ENCODE measurements at places on chromosomes 5 and 9.

- DNase-seq = peak; percentile 44
Observed at GRCh38 chr9:131773911-131774379, 34.1 kb upstream of the RAPGEF1 start.

GRCh38 chr9:127770583-127770904 lies 7.9 kb downstream of the SH2D3C start:
- DNase-seq = no peak

DNA sequence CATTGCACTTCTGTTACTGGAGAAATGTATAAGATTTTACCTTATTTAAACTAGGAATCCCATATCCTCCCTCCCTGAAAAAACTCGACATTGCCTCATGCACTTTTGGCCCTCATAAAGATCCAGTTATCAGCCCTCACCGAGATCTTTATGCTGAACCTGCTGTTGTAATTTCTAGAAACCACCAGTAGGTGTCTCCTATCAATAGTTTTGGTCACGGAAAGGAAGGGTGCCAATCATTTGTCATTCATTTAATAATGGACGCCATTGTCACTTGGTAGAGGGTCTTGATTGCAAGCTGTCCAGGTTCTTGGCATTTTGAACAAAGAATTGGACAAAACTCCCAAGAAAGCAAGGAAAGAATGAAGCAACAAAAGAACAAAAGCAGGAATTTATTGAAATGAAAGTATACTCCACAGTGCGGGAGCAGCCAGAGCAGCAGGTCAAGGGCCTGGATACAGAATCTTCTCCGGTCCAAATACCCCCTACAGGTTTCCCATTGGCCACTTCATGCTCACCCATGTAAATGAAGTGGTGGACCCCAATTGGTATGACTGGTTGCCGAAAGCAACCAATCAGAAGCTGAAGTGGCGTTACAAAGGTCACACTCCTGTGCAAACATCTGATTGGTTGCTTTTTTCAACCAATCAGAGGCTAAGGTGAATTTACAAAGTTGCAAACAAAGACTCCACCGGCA lies 524.3 kb downstream of the PSAT1 start:
- peak; percentile 43 for DNase-seq

DNA sequence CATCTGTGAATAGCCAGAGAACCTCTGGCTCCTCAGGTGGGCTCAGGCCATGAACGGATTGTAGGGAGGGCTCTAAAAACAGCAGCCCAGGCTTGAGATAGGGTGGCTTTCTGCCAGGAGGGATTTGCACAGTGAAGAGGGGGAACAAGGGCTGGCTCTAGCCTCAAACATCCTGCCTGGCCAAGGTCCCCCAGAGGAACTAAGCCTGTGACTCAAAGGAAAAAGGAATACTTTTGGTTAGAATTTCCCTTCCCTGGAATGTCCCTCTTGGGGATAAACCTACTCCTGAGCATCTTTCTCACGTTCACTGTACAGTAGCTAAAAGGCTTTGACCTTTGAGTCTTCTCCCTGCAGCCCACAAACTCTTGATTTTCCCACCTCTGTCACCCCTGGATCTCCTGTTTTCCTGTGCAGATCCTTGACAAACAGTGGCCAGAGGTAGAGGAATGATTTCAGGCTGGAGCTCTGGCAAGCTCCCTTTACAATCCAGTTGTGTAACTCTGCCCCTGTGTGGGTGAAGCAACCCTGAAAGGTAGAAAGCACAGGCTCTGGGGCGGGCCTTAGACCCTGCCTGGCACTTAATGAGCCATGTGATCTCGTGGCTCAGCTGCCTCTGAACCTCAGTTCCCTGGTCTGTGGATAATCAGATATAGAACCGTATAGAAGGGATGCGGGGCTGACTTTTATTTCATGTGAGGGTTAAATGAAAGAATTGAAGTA lies 17.4 kb downstream of the SEC61B start:
- DNase-seq = no peak

DNA sequence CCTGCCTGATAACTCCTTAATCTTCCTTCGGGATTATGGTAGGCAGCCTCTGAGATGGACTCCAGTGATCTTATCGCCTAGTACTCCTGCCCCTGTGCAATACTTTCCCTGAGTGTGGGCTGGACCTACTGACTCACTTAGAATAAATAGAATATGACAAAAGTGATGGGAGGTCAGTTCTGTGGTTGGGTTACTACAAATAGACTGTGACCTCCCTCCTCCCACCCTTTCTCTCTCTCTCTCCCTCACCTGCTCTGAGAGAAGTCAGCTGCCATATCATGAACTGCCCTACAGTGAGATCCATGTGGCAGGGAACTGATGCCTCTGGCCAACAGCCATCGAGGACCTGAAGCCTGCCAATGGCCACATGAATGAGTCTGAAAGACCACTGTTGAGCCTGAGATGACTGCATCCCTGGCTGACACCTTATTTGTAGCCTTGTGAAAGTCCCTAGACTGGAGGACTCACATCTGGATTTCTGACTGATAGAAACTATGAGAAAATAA lies 31.7 kb downstream of the NRG2 start:
- DNase-seq = no peak

GRCh38 chr5:96743065-96743768 lies 64.5 kb downstream of the ERAP1 start:
- no peak for DNase-seq

GRCh38 chr9:118643118-118643517 lies 726.1 kb downstream of the BRINP1 start:
- DNase-seq = no peak

GRCh38 chr5:38782180-38782835 lies 63.5 kb upstream of the OSMR start:
- DNase-seq = no peak

DNA sequence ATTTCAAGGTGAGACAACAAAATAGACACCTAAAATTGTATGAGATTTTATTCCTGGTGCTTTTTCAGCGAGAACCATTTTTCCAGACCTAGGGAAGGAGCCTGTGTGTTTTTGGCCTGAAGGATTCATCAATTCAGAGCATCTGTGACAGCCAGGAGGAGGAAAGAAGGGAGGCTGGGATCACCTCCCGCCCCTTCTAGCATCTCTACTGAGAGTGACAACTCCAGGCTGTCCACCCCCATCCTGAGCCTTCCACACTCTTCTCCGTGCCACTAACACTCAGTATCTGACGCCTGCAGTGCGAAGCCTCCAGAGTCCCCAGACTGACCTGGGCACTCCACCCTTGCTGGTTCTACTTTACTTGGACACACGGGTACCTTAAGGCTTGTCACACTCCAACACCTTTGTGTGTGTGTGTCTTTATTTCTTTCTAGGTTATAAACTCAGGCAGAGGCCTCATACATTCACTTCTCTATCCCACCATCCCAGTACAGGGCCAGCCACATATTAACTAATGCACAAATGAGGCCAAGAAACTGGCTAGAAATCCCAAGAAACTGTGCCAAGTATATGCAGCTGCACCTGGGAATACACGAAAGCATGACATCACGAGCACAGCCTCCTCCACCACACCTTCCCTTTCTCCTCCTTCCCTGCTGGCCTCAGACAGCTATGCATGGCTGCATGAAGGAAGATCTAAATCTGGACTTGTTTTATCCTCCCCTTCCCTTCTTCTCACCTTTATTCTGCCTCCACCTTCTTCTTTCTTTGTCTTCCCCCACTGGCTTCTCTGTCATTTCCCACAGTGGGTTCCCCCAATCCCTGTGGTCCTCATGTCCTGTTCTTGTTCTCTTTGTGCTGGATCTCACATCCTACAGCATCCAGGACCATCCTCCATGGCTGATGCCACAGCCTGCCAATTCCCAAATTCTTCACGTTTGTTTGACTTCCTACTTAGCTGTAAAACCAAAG lies 16.0 kb downstream of the S1PR3 start:
- no peak for DNase-seq

GRCh38 chr5:71974165-71974564 lies 133.1 kb upstream of the MAP1B start:
- no peak for DNase-seq

DNA sequence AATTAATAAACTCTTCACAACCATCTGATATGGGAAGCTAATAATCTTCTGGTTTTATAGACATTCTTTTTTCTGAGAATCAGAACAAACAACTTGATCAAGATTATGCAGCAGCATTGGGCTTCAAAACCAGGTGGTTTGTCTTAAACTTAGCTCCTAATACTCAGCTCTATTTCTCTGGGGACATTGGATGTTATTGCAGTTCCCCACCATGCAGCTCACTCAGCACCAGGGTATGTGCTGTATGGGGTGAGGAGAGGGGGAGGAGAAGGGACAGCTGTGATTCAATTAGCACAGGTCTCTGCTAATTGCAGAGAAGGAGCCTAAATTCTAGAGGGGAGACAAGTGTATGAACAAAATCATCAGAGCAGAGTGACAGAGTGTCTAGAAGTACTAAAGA lies 210.7 kb upstream of the TNC start:
- no peak for DNase-seq

DNA sequence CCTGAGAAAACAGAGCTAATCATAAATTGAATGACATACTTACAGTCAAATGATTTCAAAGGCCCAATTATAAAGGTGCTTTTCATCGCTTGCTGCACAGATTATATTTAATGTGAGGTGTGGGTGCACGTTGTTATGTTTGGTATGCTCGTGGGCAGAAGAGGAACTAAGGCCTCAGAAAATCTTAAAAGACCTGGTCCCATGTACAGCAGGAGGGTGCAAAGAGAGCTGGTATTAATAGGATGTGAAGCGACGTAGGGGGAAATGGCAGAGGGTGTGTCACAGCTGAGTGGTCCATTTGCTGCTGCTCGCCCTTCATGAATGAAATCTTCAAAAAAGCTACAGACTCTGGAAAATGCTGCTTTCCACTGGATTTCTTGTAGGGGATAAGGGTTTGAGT lies 40.5 kb upstream of the IFNK start:
- no peak for DNase-seq

GRCh38 chr5:8843771-8844170 lies 702.1 kb downstream of the SEMA5A start:
- no peak for DNase-seq

- no peak for DNase-seq
Observed at GRCh38 chr5:139639619-139640380, 8.3 kb upstream of the CXXC5 start.

DNA sequence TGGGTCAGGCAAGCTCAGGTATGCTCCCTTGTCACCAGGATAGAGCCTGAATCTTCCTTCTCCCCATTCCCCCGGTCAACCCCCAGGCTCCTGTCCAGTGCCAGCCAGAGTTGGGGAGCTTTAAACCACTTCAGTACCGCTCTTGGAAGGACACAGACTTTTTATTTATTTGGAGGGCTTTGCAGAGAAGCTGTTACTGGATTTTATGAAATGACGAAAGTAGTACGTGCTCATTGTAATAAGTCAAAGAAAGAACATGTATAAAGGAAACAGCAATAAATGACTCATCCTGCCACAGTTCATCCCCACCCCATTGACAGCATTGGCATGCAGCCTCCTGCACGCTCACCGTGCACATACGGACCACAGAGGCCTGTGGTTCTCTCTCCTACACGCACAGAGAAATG lies 230.3 kb downstream of the AUH start:
- DNase-seq = no peak

- no peak for DNase-seq
Observed at GRCh38 chr9:99272836-99273235, 50.8 kb downstream of the SEC61B start.

- DNase-seq = no peak
Observed at GRCh38 chr5:38832810-38833209, 13.0 kb upstream of the OSMR start.

DNA sequence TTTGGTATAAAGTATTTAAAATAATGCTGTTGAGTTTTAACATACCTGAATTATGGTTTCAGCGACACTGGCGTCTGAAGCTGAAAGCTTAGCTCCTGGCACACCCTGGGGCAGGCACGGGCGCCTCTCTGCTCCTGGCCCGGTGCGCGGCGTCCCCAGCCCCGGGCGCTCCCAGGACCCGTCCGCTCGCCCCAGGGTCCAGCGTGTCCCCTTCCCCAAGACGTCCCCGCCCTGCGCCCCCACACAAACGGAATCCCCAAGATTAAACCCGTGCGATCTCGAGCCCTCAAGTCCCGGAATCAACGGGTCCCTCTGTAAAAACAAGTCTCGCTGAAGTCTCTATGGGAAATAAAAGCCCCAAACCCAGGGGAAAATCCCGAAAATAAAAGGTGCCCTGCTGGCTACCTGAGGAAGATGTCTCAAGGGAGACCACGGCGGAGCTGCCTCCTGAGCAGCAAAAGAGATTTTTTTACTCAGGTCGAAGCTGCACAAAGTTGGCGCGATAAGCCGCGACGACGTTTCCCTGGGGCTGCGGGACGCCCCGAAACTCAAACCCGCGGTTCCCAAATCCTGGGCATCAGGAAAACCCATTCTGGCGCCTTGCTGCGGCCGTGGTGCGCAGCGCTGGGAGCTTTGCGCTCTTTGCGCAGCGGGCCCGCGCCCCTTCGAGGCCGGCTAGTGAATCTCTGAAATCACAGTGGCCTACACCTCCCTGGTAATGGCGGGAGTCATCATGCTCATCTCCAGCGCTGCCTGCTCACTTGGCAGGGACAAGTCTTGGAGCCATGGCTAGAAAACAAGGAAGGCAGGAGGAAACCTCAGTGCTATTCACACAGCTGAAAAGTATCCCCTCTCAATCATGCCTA lies 6.3 kb upstream of the IFNA8 start:
- no peak for DNase-seq

GRCh38 chr5:56565644-56566043 lies 249.7 kb upstream of the MAP3K1 start:
- DNase-seq = peak; percentile 85

- DNase-seq = no peak
Observed at GRCh38 chr5:136186796-136187195, 6.2 kb downstream of the SMIM32 start.

DNA sequence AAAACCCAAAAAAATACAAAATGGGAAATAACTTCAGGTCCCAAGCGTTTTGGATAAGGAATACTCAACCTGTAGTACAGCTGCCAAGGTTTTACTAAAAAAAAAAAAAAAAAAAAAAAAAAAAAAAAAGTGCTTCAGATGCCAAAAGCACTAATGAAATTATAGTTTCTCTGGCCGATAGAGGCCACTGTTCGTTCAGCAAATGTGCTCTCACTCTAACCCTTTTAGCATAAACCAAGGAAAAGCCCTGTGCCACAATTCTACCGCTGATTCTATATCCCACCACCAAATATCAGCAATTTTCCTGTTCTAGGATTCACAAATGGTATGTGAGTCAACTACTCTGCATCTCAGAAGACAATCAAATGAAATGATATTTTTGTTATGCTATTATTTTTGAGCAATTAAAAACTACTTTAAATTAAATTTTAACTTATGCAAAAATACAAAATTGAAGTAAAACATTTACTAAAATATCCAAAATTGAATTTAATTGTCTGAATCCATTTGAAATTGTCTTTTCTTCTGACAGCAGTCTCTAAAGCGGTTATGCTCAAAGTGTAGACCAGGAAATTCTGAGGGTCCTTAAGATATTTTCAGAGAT lies 79.8 kb downstream of the RICTOR start:
- DNase-seq = no peak

- no peak for DNase-seq
Observed at GRCh38 chr5:18772475-18772874, 1138.2 kb downstream of the TAF11L14 start.

GRCh38 chr5:30131-30530 lies 61.8 kb upstream of the PLEKHG4B start:
- DNase-seq = peak; percentile 48

- no peak for DNase-seq
Observed at GRCh38 chr9:124306098-124306735, 48.5 kb downstream of the NEK6 start.

Measured in OCI-LY7 (cell line).